Activated CD4-positive, alpha-beta memory T cell treated with anti-CD3 and anti-CD28 coated beads for 36 hours (primary cell): ENCODE measurements at places on chromosomes 11 and 22. TPM values are rescaled to one million over a fixed set of nuclear protein-coding genes. Genes with fewer than 3 reads are reported as not detected.
A peak's percentile ranks its signal among the peaks of the same experiment; 100 is the strongest.

GRCh38 chr22:36010882-36011281, 17.7 kb downstream of the RBFOX2 start:
- DNase-seq, result no peak

DNA sequence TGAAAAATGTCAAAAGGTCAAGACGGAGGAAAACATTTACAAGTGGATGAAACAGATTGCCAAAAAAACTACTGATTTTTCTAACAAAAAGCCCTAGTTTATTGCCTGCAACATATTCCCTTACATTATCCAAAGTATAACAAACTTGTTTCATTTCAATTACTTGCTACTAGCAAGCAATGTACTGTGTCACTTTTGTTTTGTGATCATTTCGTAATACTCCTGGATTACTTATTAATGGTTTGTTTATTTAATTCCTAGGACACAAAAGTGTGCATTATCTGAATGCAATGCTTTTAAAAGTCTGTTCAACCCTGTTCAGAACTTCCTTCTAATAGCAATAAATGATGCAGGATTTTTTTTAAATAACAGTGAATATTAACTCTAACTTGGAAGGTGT, 50.9 kb downstream of the CCDC34 start:
- no peak for DNase-seq

DNA sequence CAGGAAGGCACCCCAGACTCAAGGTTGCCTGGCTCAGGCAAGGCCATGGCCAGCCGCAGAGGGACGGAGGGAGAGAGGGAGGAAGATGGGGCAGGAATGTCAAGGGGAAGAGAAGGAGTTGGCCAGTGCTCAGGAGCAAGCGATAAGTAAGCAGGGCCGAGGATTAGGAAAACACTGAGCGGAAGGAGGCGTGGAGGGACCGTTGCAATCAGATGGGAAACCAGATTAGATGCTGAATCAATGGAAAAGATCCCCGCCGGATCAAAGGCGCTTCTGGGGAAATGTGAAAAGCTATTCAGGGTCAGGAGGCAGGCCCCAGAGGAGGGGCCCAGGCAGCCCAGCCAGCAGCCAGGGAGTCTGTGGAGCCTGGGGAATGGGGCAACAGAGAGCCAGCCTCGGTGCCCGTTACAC, 26.6 kb upstream of the MYEOV start:
- no peak for DNase-seq

DNA sequence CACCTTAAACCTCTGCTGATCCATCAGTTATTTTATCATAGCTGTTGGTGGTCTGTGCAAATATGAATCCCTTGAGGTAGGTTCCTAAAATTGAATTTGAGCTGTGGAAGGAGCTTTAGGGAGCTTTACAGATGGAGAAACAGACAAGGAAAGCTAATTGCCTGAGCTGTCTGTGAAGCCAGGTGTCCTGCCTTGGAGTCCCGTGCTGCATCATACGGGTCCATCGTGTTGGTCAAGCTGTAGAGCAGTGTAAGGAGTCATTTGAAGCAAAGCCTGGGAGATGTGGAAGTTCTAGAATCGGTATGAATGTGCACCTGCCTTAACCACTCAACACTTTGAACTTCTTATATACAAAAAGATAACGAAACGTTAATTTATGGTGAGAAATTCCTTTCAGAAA, 1.0 kb downstream of the POLA2 start:
- DNase-seq, result peak; percentile 19

DNA sequence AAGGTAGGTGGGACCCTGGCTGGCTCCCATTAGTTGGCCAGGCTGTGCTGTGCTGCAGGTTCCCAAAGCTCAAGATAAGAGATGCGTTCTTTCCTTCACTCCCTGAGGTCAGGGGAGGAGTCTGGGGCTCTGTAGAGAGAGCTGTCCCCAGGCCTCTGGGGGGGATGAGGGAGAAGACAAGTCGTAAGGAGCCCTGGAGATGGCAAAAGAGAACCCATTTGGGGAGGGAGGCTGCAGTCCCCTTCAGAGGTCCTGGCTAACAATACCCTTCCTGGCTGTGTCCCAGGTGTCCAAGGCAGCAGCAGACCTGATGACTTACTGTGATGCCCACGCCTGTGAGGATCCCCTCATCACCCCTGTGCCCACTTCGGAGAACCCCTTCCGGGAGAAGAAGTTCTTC, 916 bp downstream of the GNG3 start:
- no peak for DNase-seq

ACRV1 gene
- not detected for total RNA-seq

TSPAN18 gene
- total RNA-seq, result 8.2 TPM

NLRP14 gene
- not detected for total RNA-seq
